NCI-H1092 (cell line): ENCODE measurements at places on chromosomes 3 and 15.

DNA sequence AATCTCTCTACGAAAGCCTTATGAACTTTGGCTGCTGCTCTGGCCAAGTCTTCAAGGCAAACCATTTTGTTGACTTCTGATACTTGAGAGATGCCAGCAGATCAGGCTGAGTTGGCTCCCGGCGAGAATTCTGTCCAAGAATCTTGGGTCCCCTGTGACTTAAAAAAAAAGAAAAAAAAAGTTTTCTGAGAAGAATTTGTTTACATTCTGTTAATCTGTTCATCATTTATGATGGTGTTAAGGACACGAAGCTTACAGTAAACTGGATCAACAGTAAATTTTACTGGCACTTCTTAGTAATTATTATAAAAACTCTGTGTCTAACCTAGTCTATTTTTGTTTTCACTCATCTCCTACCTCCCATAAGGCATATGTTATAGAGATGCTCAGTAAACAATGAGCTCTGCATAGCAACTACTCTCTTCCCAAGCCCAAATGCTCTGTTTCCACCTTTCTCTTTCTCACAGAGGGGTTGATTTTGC, 320.9 kb upstream of the RASGRP1 start:
- no peak for DNase-seq

DNA sequence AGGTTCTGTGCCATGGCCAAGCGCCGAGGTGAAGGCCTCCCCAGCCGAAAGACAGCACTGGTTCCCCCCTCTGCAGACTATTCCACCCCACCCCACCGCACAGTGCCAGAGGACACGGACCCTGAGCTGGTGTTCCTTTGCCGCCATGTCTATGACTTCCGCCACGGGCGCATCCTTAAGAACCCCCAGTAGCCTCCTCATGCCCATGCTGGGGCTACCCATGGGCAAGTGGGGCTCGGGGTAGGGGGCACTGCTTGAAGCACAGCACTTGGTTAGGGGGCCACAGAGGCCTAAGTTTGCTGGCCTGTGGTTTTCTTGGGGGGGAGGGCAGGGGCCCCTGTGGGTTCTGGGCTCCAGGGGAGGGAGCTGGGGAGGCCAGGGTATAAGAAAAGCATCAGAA, 4.8 kb upstream of the CHST14 start:
- no peak for DNase-seq

DNA sequence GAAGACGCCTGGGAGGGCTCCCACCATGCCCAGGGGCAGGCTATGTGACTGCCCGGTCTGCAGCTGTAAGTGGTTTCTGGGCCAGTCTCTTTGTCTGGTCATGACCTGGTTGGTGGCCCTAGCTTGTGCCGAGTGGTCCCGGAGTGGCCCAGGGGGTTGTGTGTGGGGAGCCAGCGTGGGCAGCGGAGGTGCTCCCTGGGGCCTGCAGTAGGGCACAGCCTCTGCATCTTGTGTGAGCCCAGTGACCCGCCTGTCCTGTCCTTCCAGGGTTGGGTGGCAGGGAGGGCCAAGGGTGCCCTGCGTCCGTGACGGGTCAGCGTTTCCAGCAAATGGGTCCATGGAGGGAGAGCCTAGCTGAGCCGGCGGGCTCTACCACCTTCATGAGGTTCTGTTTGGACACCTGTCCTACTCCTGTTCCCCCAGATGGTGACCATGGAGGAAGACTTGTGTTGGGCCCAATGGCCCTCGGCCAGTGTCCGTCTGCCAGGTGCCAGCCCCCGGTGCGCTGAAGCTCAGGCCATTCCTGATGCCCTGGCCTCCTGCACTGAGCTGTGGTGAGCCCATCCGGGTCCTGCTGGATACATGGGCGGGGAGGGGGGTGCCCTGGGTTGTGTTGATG, 215.4 kb downstream of the SNRPN start:
- DNase-seq: no peak

DNA sequence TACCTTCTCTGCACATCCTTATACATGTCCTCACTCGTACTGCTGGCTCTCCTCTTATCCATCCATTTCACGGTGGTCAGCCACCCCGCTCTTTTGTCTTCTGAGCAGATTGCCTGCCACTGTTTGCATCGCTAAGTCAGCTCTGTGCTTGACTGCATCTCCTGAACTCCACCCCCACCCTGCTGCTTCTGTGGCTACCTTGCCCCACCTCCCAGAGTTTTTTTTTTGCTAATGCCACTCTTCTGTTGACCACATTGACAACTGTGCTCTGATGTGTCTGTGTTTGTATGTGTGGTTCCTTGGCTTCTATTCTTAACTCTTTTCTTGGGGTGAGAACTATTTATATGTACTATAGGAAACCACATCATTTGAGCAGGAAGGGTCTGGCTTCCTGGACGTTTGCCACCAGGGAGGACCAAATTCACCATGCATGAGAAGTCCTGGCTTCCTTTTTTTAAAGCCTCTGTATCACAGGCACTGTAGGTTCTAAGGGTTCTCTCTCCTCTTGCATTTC, 12.8 kb upstream of the MTMR10 start:
- DNase-seq: no peak

DNA sequence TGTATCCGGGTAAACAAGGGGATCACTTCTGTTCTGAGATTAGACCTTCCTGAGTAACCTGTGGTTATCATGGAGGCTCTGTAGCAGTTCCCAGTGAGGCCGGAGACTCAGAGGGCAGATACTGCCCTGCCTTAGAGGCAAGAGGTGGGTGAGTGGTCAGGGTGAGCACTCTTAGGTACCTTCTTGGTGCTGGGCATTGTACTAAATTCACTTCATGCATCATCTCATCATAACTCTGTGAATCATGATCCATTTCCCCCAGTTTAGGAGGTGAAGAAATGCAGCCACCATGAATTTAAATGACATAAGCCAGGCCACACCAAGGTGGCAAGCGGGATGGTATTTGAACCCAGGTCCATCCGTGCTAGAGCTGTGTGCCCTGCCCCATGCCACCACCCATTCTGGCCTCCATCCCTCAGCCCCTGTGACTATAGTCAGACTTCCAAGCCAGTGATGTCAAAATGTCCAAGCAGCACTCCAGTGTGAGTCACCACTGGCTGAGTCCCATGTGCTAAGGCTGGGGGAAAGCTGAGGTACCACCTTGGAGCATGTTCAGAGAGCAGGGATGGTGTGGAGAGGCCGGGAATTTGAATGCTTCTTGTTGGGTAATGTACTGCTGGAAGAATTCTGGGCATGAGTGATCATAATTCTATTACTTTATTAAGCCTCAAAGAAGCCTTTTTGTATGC, 88.8 kb downstream of the EPHB1 start:
- DNase-seq: no peak

DNA sequence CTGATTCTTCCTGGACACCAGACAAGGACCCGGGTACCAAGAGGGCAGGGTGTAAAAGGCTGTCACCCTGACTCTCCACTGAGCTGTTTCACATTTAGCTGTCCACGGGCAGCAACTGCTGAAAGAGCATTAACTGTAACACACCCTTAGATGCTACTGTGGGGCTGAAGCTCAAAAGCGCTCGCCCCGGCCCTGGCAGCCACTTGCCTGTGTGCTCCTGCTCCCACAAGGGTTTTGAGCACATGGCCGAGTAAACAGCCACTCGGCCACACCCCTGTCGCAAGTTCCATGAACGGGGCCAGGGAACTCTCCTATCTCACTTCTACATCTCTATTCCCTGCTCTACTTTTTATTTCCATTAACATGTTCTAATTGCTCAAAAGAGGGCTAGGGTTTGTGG, 421.7 kb downstream of the TUSC7 start:
- no peak for DNase-seq

GRCh38 chr3:71641674-71642073, 58.1 kb upstream of the FOXP1 start:
- DNase-seq: no peak

DNA sequence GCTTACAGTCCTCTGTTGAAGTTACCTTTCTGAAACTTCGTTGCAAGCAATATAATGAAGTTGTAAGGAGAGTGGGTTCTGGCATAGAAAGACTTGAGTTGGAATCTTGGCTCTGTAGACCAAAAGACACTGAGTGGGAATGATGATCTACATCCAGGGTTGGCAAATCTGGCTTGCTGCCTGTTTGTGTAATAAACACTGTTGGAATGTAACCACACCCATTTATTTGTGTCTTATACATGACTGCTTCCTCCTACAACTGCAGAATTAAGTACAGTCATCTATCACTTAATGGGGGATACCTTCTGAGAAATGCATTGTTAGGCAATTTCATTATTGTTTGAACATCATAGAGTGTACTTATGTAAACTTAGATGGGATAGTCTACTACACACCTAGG, 178.4 kb upstream of the SUCLG2 start:
- DNase-seq: no peak

GRCh38 chr3:99641480-99641879, 3.1 kb downstream of the COL8A1 start:
- no peak for DNase-seq
